H4 (cell line): ENCODE measurements at places on chromosomes 5 and 9. TPM values are rescaled to one million over a fixed set of nuclear protein-coding genes. Genes with fewer than 3 reads are reported as not detected.
A peak's percentile ranks its signal among the peaks of the same experiment; 100 is the strongest.

Gene GPR21
- total RNA-seq: not detected in 2 replicates

Gene GALNT12
- total RNA-seq: 3.1 and 3.6 TPM in 2 replicates

Gene FGF1
- total RNA-seq: 3.1 and 3.2 TPM in 2 replicates

Gene CER1
- total RNA-seq: not detected in 2 replicates

Gene TNFSF15
- 0.75 and 0.80 TPM in 2 replicates for total RNA-seq

Gene COL5A1
- total RNA-seq: 26.8 and 32.1 TPM in 2 replicates

Gene TCF7
- 1.5 and 2.9 TPM in 2 replicates for total RNA-seq

Gene DNAH5
- total RNA-seq: 1.5 TPM in 2 replicates

Gene BASP1
- 117 and 142 TPM in 2 replicates for total RNA-seq

DNA sequence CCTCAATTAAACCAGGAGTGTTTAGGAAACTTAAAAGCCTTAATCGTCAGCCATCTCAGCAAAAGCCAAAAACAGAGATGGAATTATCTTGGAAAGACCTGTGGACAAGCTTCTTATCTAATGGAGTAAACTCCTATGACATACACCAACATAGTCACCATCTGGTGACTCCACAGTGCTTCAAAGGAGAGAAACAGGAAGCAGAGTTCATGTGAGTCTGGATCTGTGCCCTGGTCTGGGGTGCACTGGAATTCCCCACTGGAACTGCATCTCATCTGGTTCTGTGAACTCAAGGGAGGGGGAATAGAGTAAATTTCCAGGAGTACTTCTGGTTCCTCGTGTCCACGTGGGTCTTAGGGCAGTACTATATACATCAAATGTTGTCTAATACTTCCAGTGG, 36.3 kb upstream of the KCNN2 start:
- peak; percentile 46 for DNase-seq

DNA sequence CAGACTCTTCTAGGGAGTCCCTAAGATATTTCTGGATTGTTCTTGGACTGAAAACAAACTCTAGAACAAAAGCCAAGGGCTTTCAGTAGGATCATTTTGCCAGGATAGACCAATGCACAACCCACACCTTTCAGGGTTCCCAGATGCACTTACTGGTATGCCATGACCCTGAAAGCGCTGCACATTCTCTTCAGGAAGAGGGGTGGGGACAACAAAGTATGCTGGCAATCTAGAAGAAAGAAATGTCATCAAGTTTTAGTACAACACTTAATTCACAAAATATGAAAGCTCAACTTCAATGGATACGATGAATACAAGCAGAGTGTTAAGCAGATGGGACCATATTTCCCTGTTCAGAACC, 57.2 kb downstream of the MTMR12 start:
- no peak for DNase-seq

DNA sequence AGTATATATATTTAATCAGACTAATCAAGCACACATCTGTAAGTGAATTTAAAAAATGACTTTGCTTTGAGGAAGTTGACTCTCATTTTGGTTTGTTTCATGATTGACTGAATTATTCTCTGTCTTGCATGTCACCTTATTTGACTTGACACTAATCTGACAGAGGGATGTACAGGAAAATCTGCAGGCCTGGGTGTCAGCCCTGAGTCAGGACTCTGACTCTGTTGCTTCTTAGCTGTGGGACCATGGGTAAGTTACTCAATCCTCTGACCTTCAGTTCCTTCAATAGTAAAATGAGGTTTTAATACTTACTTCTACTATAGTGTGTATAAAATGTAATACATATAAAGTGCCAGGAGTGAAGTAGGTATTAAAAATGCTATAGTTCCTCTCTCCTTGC, 415.9 kb downstream of the ARHGEF28 start:
- no peak for DNase-seq

- no peak for DNase-seq
Observed at GRCh38 chr9:108720191-108720642, 135.6 kb downstream of the ACTL7B start.

GRCh38 chr5:163369776-163370385, 67.5 kb upstream of the CCNG1 start:
- DNase-seq: no peak

GRCh38 chr5:87119588-87119987, 148.1 kb upstream of the RASA1 start:
- no peak for DNase-seq

- DNase-seq: peak; percentile 18
Observed at GRCh38 chr5:87825583-87825982, 412.9 kb upstream of the CCNH start.

DNA sequence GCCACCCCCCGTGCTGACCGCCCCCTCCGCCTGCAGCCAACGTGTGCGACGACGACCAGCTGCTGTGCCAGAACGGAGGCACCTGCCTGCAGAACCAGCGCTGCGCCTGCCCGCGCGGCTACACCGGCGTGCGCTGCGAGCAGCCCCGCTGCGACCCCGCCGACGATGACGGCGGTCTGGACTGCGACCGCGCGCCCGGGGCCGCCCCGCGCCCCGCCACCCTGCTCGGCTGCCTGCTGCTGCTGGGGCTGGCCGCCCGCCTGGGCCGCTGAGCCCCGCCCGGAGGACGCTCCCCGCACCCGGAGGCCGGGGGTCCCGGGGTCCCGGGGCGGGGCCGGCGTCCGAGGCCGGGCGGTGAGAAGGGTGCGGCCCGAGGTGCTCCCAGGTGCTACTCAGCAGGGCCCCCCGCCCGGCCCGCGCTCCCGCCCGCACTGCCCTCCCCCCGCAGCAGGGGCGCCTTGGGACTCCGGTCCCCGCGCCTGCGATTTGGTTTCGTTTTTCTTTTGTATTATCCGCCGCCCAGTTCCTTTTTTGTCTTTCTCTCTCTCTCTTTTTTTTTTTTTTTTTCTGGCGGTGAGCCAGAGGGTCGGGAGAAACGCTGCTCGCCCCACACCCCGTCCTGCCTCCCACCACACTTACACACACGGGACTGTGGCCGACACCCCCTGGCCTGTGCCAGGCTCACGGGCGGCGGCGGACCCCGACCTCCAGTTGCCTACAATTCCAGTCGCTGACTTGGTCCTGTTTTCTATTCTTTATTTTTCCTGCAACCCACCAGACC, 80.2 kb downstream of the NTNG2 start:
- no peak for DNase-seq

DNA sequence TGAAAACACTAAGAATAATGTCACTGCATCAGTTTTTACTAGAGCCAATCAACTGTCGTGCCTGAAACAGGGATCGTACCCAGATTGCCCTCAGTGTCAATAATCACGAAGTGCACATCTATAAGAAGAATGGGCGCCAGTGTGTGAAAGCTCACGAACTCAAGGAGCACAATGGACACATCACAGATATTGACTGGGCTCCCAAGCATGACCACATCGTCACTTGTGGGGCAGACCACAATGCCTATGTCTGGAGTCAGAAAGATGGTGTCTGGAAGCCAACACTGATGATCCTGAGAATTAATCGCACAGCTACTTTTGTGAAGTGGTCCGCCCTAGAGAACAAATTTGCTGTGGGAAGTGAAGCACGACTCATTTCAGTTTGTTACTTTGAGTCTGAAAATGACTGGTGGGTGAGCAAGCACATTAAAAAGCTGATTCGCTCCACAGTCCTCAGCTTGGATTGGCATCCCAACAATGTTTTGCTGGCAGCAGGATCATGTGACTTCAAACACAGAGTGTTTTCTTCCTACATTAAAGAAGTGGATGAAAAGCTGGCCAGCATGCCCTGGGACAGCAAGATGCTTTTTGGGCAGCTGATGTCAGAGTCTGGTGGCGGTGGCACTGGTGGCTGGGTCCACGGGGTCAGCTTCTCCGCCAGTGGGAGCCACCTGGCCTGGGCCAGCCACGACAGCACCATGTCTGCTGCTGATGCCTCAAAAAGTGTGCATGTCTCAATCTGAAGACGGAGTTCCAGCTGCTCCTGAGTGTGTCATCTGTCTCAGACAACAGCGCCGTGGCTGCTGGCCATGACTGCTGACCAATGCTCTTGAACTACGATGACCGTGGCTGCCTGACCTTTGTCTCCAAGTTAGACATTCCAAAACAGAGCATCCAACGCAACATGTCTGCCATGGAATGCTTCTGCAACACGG, 32.2 kb downstream of the NSA2 start:
- DNase-seq: no peak

GRCh38 chr5:109125755-109126429, 283.9 kb downstream of the PJA2 start:
- no peak for DNase-seq

DNA sequence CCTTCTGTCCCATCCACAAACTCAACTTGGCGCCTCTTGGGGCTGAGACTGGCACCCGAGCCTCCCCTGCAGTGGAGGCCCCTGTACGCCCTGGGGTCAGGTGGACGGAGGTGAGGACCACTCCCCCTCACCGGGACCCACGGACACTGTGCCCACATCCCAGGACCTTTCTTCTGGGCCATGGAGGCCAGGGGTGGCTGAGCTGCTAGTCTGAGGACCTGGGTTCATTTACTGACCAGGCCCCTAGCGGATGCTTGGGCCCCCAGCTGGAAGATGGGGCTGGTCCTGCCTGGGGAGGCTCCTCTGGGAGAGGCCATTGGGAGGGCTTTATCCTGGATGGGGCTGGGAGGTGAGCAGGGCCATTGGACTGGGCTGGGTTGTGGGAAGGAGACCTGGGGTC, 16.9 kb upstream of the SLC6A19 start:
- no peak for DNase-seq

DNA sequence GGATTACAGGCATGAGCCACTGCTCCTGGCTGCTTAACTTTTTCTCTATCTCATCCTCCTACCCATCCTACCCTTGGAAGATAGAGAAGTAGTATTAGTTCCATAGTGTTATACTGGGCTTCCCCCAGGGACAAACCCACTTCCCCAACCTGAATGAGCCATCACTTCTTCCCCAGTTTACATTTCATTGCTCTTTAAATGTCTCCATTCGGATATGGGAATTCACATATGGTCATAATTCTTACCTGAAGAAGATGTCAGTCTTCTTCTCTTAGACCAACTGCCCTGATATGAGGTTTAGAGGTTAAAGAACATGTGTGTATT, 1.9 kb downstream of the CD274 start:
- DNase-seq: no peak

GRCh38 chr5:19401032-19401431, 587.0 kb downstream of the CDH18 start:
- DNase-seq: no peak

DNA sequence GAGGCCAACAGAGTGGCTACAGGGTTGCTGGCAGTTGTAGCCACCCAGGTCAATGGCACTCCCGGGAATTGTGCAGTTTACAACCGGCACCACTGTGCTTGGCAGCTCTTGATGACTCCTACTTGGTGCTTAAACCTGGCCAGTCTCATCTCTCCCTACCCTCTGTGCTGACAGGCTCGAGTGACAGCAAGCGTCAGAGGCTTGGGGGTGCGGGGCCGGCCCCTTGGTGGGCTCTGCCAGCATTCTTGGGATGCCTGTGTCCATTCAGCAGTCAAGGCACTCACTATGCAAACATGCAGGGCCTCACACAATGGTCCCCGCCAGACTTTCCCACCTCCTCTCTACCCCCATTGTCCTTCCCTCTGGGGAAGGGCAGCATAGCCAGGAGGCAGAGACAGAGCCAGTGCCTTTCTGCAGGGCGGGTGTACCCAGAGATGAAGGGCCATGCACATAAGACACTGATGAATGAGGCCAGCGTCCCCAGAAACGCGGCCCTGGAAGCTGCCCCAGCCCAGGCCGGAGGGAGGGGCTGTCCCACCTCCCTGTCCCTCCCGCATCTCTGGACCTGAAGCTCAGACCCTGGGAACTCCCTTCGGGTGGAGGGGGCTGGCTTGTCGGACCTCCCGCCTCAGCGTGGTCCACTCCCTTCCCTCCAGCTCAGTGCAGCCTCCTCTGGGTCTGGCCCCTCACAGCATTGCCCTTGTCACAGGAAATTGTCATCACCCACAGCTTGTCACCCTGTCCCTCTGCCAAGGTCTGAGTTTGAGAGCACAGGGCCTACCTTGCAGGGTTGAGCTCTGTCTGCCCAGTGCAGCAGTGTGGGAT, 26.4 kb upstream of the NOTCH1 start:
- no peak for DNase-seq

DNA sequence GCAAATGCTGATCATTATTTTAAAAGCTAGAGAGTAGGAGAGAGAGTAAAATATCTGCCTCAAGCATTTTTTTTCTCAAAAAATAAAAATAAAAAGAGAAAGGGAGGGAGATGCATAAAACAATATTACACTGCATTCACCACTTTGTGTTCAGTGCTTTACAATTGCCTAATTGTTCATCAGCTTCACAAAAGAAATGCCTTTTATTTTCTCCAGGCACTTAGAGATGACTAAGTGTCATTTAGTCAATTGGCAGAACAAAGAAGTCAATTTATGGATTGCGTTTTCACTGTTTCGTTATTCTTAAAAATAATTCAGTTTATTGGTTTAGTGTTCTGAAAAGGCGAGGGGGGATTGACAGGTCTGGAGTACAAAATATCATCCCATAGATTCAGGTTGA, 232.5 kb upstream of the CCNH start:
- DNase-seq: no peak

- no peak for DNase-seq
Observed at GRCh38 chr9:95807326-95807947, 68.1 kb upstream of the ERCC6L2 start.

DNA sequence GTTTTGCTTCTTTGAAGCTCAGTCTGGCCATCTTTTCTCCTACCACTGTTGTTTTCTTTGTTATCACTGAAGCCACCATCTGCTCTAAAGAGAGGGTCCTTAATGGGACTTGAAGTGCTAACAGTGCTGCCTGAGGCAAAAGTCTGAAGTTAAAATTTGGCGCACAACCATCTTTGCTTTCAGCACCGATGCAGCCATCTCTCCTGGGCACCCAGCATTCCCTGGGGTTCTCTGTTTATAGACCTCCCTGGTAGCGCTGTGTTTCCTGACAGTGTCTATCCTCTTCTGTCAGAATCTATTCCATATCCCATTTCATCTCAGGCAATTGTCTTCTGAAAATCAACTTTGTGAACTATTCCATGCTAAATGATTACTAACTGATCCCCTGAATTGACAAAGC, 491.5 kb upstream of the MPDZ start:
- DNase-seq: no peak

DNA sequence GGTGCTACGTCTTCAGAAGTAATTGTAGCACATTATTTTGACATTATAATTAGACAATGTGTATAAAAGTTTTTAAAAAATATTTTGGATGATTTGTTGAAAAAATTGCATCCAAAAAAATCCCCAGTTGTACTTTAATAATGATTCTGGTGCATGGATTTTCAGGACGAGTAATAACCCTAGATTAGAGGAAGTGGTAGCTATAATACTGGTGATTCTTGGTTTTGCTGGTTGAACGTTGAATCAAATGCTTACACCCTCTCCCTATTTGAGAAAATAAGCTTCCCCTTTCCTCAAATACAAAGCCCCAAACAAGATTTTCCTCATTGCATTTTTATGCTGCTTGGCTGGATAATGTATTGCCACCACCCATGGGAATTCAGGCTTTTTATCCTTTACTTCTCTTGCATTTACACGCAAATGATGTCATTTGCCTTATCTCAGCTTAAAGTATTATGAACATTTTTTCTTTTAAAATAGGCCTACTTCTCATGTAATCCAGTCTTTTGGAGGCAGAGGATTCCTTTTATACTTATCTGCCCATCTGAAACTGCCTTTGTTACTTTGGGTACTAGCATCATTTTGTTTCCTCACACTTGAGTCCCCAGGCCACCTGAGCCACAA, 86.3 kb downstream of the UBE2R2 start:
- DNase-seq: no peak
